ENCODE measurements at places on chromosomes 5 and 9. TPM values are rescaled to one million over a fixed set of nuclear protein-coding genes. Genes with fewer than 3 reads are reported as not detected.

SLC4A9 gene
- total RNA-seq, result not detected

PCDHGA2 gene
- total RNA-seq, result 8.5 TPM

DNA sequence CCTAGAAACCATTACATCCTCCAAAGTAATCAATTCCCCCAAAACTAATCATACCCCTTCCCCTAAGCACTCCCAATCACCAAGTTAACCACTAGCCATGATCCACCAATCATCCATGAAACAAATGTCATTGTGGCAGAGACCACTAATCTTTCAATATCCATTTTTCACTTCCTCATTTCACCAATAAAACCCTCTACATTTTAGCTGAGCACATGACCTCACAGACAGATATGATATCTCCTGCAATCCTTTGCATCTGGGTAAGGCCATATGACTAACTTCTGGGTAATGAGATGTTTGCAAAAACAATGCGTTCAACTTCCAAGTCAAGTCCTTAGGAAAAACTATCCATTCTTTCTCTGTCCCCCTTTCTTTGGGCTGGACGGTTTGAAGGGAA, 20.7 kb downstream of the OR2S2 start:
- no peak overlapping the region for H3K4me3 ChIP-seq
- H3K4me1 ChIP-seq, result peaks cover 31% of the 10 kb centered on the region
- DNase-seq, result no peak
- H3K36me3 ChIP-seq, result no peaks in the 10 kb centered on the region
- H3K27me3 ChIP-seq, result no peaks in the 10 kb centered on the region
- H3K27ac ChIP-seq, result peak overlapping the region; percentile 83

DNA sequence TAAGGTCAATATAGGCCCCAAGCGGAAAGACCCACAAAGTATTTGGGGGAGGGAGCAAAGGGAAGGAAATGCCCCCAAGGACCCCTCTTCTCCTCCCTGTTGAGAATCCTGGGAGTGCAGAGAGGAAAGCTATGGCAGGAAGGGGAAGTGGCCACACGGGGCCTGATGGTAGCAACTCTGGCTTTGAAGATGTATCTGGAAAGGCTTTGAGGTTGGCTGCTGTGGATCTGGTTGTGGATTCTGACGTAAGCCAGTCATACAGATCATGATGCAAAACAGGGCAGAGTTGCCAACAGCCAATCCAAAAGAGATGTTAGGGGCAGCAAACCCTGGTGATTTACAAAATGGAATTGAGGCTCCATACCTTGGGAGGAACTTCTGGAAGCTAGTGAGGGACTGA, 108.8 kb downstream of the PRKACG start:
- H3K27me3 ChIP-seq, result no peaks in the 10 kb centered on the region
- H3K4me1 ChIP-seq, result peaks cover 12% of the 10 kb centered on the region
- DNase-seq, result no peak
- no peaks in the 10 kb centered on the region for H3K36me3 ChIP-seq
- H3K27ac ChIP-seq, result no peak overlapping the region

INSL6 gene
- not detected for total RNA-seq

DNA sequence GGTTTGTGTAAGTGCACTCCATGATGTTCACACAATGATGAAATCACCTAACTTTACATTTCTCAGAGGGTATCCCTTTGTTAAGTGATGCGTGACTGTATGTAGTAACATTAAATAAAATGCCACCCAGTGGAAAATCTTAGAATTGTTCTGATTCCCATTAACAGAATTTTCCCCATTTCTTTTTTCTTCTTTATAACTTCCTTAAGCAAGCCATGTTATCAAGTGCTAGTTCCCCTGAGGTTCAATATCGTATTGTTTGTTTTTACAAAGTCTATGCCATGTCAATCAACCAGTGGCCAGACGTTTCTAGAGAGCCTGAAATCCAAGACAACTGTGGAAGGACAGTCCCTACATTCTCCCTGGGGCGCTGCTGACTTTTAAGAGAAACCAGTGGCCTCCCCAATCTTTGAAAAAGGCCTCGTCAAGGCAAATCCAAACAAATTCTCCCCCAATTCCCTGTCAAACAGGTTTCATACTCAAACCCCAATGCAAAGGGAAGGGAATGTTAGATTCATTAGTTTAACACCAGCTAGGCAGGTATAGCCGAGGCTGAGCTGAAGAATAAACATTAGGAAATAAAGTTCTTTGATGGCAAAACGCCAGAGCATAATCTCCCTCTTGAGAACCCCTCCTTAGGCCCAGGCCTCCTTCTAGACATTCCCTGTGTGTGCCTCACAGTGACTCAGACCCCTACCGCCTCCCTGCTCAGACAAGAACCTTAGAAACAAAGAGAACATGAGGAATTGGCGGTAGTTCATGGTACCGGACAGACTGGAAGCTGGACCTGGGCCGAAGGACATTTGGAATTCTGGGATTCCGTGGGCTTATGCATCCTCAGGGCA, 198.7 kb downstream of the GNA14 start:
- no peaks in the 10 kb centered on the region for H3K4me1 ChIP-seq
- no peaks in the 10 kb centered on the region for H3K36me3 ChIP-seq
- DNase-seq, result no peak

C5 gene
- total RNA-seq, result 12.2 TPM

ORM2 gene
- total RNA-seq, result not detected

- H3K27me3 ChIP-seq, result no peaks in the 10 kb centered on the region
- no peak overlapping the region for H3K27ac ChIP-seq
- H3K36me3 ChIP-seq, result no peaks in the 10 kb centered on the region
These were observed 23.1 kb upstream of the ERCC6L2 start for GRCh38 chr9:95852059-95853032.
